ENCODE measurements at places on chromosomes 13 and 19. TPM values are rescaled to one million over a fixed set of nuclear protein-coding genes. Genes with fewer than 3 reads are reported as not detected.

GRCh38 chr13:78603240-78603957 is at the start of gene POU4F1:
Gene POU4F1, minus strand, starts transcription at chr13:78603552. Its CDS starts 226 bp downstream, at chr13:78603326.
- H3K4me1 ChIP-seq = no peaks in the 10 kb centered on the region
- peak within 1 kb of the TSS; percentile 54 for H3K4me3 ChIP-seq
- peak; percentile 72 for DNase-seq

CDX2 gene
- 182 TPM for total RNA-seq

PRR19 gene
- 1.1 TPM for total RNA-seq

- no peaks in the 10 kb centered on the region for H3K36me3 ChIP-seq
- H3K4me1 ChIP-seq = no peaks in the 10 kb centered on the region
- no peak for DNase-seq
- no peak overlapping the region for H3K27ac ChIP-seq
- H3K27me3 ChIP-seq = no peaks in the 10 kb centered on the region
- H3K4me3 ChIP-seq = no peak overlapping the region
Measured at GRCh38 chr13:85725433-85725832, 73.8 kb downstream of the SLITRK6 start.

GRCh38 chr13:111047326-111047725 is 67.8 kb upstream of the ARHGEF7 start:
- no peaks in the 10 kb centered on the region for H3K36me3 ChIP-seq
- H3K4me3 ChIP-seq = no peak overlapping the region
- H3K27me3 ChIP-seq = no peaks in the 10 kb centered on the region
- no peaks in the 10 kb centered on the region for H3K4me1 ChIP-seq
- DNase-seq = no peak

DNA sequence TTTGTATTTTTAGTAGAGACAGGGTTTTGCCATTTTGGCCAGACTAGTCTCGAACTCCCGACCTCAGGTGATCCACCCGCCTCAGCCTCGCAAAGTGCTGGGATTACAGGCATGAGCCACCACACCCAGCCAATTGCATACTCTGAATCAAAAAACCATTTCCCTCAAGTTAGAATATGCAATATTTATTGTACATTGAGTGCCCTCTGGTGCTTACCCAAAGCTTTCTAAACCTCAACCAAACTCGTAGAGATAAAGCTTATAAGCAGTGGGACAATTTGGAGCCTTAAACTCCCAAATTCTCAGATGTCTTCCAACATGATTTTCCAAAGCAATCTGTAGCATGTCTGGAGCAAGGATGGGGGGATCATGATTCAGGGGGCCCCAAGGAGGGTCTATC is 22.4 kb downstream of the RFXAP start:
- no peaks in the 10 kb centered on the region for H3K36me3 ChIP-seq
- no peak for DNase-seq
- no peak overlapping the region for H3K27ac ChIP-seq
- H3K4me3 ChIP-seq = no peak overlapping the region
- no peaks in the 10 kb centered on the region for H3K27me3 ChIP-seq

ZNF667 gene
- total RNA-seq = 0.95 TPM

S1PR5 gene
- not detected for total RNA-seq

WASF3 gene
- total RNA-seq = 2.2 TPM

FXYD3 gene
- 1,418 TPM for total RNA-seq

GRCh38 chr13:27976362-27977091 is 7.4 kb upstream of the CDX2 start:
- H3K4me3 ChIP-seq = peak overlapping the region; percentile 60
- no peaks in the 10 kb centered on the region for H3K27me3 ChIP-seq
- peaks cover 6% of the 10 kb centered on the region for H3K4me1 ChIP-seq
- H3K36me3 ChIP-seq = no peaks in the 10 kb centered on the region
